ENCODE measurements at places on chromosomes 5 and 9.

GRCh38 chr5:92505925-92506324 is 1075.1 kb downstream of the NR2F1-AS1 start:
- DNase-seq = no peak

- DNase-seq = no peak
Measured at GRCh38 chr9:132365986-132366385, 11.2 kb upstream of the SETX start.

GRCh38 chr5:118863345-118863744 is 125.0 kb downstream of the DTWD2 start:
- DNase-seq = no peak

DNA sequence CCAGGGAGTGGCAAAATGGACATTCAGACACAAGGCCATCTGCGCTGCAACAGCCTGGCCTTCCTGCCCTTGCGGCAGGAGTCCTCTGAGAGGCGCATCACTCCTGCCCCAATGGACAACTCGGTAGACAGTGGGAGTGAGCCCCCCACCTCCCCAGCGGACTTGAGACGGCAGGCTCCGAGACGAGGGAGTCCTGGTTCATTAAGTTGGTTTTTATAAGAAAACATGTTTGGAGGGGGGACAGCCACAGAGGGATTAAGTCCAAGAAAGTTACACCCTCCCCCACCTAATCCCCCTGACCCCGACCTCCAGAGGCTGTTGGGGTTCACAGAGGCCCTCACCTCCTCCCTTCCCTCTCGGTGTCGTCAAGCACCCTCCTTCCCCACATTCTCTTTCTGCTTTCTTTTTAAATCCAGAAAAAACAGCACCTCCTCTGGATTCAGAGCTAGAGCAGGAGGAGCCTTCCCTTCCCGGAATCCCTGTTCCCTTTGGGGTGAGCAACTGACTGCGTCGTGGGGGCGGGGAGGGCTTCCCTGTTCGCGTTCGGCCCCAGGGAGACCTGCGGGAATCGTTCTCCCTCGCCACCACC is 1.8 kb upstream of the EGR1 start:
- no peak for DNase-seq

- no peak for DNase-seq
Measured at GRCh38 chr9:97694769-97695168, 2.4 kb downstream of the XPA start.

DNA sequence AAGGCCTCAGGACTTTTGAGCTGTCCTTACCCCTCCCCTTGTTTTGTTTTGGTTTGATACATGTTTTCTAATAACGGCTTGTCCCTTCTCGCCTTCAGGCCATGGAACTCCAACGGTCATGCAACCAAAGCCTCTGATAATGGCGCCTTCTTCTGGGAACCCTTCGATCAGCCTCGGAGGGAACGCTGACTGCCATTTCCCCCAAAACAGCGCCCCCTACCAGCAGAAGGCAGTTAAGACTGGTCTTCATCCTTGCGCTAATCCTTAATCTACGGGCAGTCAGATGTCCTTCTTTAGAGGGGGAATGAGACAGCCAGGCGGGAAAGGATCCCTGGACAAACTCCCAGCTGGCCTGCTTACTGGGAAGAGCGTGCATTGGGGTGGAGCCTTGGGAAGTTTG is 276.6 kb downstream of the ICE1 start:
- no peak for DNase-seq

- DNase-seq = no peak
Measured at GRCh38 chr5:58617241-58617640, 34.4 kb downstream of the RAB3C start.

DNA sequence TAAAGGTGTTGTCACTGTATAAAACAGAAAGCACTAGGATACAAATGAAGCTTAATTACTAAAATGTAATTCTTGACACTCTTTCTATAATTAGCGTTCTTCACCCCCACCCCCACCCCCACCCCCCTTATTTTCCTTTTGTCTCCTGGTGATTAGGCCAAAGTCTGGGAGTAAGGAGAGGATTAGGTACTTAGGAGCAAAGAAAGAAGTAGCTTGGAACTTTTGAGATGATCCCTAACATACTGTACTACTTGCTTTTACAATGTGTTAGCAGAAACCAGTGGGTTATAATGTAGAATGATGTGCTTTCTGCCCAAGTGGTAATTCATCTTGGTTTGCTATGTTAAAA is 43.8 kb downstream of the NDFIP1 start:
- DNase-seq = no peak

DNA sequence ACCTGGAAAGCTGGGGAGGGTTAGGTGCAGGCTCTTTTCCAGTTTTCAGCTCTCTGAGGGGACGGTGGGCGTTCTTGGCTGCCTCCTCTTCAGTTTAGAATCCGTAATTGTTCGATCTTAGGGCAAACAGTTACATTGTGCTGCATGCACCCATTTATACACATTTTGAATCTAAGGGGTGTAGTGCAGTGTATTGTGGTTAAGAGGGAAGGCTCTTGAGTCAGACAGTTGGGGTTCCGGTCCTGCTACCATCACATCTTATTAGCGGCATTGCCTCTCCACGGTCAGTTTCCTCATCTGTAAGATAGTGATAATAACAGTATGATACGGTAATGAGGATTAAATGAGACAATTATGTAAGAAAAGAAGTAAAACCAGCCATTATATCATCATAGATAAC is 625 bp downstream of the EXOSC2 start:
- no peak for DNase-seq

GRCh38 chr5:112583166-112583565 is 154.5 kb upstream of the APC start:
- no peak for DNase-seq

DNA sequence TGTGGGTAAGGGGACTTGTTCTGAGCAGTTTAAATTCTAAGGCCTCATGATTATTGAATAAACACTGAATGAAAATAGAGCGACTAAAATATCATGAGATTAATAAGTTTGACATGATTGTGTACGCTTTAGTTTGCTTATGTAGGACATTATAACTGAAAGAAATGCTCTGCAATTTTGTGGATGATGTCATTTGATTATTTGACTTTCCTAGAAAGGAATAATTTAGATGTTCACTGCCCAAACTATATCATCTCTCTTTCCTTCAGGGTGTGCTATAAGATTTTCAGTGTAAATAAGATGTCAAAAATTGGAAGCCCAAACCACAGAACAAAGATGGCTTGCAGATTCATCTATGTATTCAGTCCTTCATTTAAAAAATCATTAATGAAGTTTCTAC is 115.7 kb upstream of the MTAP start:
- no peak for DNase-seq

- DNase-seq = no peak
Measured at GRCh38 chr5:74404574-74405508, 235.7 kb downstream of the ENC1 start.

DNA sequence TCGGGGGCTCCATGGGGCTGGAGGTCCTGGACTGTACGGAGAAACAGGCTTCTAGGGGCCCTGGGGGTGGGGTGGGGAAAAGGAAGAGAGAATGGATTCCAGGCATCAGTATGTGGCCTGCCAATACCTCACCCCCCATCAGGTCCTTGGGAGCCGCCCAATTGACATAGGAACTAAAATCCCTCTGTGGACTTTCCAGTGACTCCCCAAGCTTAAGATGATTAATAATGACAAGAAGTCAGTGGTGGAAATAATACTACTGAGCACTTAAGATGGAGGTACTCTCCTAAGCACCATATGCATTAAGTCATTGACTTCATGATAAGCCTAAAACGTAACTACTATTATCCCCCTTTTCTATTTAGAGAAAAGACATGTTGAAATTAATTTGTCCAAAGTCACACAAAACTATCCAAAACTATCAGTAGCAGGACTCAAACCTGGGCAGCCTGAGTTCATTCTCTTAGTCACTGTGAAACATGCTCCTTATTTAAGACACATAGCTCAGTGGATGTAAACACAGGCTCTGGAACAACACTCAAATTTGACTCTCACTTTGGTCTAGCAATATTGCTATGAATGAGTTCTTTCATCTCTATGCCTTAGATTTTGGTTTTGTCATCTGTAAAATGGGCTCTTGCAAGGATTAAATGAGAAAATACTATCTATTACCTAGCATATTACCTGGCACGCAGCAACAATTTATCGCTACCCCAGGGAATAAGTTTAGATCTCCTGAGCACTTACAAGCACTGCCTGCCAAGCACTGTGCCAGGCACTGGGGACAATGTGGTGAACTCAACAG is 9.5 kb downstream of the SPRY4 start:
- no peak for DNase-seq

- no peak for DNase-seq
Measured at GRCh38 chr5:38607396-38607795, 51.0 kb upstream of the LIFR start.

DNA sequence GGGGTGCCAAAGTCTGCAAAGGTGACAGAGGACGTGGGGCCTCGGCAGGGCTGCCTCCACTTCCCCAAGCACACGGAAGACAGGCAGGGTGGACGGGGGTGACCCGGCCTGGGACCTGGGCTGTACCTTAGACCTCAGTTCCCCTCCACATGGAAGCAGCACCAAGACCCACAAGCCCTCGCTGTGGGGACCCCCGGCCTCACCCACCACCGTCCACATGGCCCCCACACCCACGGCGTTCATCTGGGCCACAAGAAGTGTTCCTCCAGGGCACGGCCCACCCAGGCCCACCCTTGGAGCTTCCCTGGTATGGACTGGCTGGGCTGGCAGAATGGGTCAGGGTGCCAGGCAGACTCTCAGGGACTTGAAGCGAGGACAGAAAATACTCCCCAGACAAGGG is 45.8 kb upstream of the NKD2 start:
- no peak for DNase-seq

GRCh38 chr5:38263983-38264382 is 5.6 kb downstream of the EGFLAM start:
- no peak for DNase-seq

DNA sequence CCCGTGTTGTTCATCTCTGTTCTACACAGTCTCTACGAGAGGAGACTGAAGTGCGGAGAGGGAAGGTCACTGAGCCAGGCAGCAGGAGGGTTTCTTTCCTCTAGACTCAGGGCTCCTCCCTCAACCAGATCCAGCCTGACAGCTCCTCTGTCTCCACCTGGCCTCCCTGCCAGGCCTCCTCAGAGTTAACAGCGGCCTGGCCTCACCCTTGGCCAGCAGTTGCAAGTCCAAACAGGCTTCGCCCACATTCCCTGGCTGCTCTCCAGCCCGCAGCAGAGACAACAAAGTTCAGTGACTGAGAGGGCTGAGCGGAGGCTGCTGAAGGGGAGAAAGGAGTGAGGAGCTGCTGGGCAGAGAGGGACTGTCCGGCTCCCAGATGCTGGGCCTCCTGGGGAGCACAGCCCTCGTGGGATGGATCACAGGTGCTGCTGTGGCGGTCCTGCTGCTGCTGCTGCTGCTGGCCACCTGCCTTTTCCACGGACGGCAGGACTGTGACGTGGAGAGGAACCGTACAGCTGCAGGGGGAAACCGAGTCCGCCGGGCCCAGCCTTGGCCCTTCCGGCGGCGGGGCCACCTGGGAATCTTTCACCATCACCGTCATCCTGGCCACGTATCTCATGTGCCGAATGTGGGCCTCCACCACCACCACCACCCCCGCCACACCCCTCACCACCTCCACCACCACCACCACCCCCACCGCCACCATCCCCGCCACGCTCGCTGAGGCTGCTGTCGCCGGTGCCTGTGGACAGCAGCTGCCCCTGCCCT is at the start of gene HRCT1:
HRCT1 (plus strand) TSS at position 291 of the 768 bp plus-strand sequence; CDS start at position 377, 86 bp downstream.
- DNase-seq = no peak

DNA sequence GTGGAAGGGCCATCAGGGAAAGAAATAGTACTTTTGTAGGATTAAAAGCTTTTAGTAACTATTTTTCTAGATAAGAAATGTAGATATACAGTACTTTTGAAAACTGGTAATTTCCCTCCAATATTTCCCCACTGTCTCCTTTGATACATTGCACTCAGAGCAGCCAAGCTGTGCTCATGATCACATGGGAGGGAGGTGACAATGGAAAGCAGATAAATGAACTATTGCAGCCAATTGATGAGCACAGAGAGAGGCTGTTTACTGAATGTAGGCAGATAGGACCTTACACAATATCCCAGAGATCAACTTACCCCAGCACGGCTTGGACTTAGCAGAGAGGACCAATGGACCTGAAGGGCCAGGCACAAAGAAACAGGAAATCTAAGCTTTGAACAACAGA is 178.0 kb upstream of the NREP start:
- DNase-seq = no peak

- DNase-seq = no peak
Measured at GRCh38 chr5:142293486-142293885, 31.3 kb downstream of the SPRY4 start.

- DNase-seq = peak; percentile 69
Measured at GRCh38 chr5:83721953-83722901, 1.6 kb upstream of the HAPLN1 start.

DNA sequence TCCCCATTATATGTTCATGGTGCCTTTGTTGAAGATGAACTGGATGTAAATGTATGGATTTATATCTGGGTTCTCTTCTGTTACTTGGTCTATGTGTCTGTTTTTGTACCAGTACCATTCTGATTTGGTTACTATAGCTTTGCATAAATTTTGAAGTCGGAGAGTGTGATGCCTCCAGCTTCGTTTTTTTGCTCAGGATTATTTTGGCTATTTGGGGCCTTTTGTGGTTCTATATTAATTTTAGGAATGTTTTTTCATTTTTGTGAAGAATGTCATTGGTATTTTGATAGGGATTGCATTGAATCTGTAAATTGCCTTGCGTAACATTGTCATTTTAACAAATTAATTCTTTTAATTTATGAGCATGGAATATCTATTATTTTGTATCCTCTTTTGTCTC is 36.6 kb upstream of the ZNF366 start:
- no peak for DNase-seq

GRCh38 chr9:19550009-19550408 is 141.2 kb downstream of the ACER2 start:
- no peak for DNase-seq

DNA sequence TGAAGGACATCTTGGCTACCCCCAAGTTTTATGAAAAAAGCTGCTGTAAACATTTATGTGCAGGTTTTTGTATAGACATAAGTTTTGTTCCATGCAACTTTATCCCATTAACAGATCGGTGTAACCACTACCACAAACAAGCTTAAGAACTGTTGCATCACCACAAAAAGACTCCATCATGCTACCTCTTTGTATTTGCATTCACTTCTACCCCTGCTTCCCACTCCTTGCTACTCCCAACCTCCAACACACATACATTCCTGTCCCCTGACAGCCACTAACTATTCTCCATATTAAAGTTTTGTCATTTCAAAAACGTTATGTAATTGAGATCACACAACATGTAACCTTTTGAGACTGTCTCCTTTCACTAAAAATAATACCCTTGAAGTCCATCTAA is 57.8 kb upstream of the LHFPL2 start:
- no peak for DNase-seq

- no peak for DNase-seq
Measured at GRCh38 chr9:136093346-136093986, 1.6 kb downstream of the NACC2 start.

GRCh38 chr5:113824307-113824706 is 310.8 kb downstream of the YTHDC2 start:
- no peak for DNase-seq

- DNase-seq = no peak
Measured at GRCh38 chr5:151154931-151155774, 2.4 kb downstream of the ANXA6 start.

DNA sequence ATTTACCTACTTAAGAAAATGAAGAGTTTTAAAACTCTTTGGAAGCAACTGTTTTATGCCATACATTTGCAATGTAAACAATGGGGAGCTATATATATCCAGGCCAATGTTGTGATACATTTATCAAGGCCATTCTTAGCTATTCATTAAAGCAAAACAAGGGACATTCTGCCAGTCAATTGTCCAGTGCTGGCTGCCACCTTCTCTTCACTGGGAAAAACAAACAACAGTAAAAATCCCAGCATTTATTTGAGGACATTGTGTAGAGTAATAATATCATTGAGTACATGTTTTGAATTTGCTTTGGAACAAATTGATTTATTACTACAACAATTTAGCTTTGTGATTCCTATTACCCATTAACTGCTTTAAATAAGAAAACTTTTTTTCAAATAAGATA is 1107.4 kb downstream of the DTWD2 start:
- no peak for DNase-seq
